ENCODE measurements at places on chromosomes 3 and 15.

- no peak for DNase-seq
Observed at GRCh38 chr3:140176526-140176925, 241.5 kb downstream of the CLSTN2 start.

DNA sequence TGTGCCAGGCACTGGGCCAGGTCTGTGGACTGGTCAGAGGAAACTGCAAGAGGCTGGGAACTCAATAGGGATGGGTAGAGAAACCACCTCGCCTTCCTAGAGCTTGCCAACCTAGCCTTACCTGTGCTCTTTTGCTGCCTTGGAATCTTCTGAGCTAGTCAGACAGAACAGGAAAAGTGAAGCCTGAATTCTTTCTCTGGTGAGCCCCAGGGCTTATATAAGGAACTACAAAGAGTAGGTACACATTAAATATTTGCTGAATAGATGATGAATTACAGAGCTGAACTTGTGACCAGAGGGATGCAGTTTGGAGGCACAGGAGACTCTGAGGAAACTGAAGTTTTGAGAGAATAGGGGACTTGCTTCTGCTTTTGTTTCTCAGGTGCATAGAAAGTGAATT is 15.6 kb upstream of the FBXW12 start:
- DNase-seq = no peak

DNA sequence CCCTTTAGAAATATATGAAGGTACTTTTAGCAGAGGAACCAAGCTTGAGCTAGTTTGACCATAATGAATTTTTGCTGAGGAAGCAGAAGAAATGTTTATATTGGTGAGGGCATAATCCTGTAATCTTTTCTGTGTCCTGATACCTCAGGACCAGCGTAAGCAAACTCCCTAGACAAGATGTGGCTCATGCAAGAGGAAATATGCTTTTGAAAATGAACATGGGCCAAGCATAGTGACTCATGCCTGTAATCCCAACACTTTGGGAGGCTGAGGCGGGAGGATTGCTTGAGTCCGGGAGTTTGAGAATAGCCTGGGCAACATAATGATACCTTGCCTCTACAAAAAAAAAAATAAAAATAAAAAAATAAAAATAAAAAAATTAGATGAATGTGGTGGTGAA is 78.5 kb downstream of the PPARG start:
- DNase-seq = no peak

DNA sequence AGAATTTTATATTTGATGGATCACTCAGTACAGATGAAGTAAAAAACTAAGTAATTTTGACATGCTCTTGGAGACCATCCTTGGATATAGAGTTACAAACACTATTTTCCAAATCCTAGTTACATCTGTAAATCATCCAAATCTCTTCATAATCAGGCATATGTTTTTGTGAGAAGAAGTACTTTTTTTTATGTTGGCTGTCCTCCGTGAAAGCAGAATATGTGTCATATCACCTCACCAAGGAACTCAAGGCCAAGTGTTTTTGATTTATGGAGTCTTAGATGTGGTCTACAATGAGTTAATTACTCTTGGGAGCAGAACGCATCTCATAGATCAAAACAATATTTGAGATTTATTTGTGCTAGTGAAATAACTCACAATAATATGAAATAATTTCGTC is 416.5 kb upstream of the TGFBR2 start:
- DNase-seq = no peak

- no peak for DNase-seq
Observed at GRCh38 chr15:75639191-75639708, 774 bp downstream of the IMP3 start.

- DNase-seq = no peak
Observed at GRCh38 chr15:79520654-79521053, 88.5 kb downstream of the MINAR1 start.

GRCh38 chr3:18411541-18411940 is 13.6 kb downstream of the SATB1 start:
- no peak for DNase-seq

- no peak for DNase-seq
Observed at GRCh38 chr3:171900446-171900845, 57.3 kb downstream of the TMEM212 start.

GRCh38 chr15:78264304-78265136 is at the start of gene DNAJA4:
DNAJA4 (plus strand) TSS chr15:78264562; CDS start chr15:78264764, 202 bp downstream.
- DNase-seq = no peak

GRCh38 chr15:48785195-48785594 is 25.7 kb downstream of the CEP152 start:
- DNase-seq = no peak

DNA sequence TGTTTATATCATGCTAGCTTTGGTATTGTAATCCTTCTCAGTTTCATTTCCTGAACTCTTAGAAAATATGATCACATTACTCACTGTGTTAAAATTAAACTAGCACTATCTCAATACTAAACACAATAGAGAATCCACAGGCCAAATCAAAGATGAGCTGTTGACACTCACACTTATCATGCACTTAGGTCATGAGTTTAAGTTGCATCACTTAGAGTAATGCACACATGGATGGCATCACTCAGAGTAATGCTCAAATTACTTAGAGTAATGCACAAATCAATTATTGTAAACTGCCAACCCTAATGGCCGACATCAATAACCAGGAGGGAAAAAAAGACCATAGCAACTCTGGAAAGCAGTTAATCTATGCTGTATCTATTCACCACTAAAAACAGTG is 40.0 kb upstream of the MCF2L2 start:
- no peak for DNase-seq

DNA sequence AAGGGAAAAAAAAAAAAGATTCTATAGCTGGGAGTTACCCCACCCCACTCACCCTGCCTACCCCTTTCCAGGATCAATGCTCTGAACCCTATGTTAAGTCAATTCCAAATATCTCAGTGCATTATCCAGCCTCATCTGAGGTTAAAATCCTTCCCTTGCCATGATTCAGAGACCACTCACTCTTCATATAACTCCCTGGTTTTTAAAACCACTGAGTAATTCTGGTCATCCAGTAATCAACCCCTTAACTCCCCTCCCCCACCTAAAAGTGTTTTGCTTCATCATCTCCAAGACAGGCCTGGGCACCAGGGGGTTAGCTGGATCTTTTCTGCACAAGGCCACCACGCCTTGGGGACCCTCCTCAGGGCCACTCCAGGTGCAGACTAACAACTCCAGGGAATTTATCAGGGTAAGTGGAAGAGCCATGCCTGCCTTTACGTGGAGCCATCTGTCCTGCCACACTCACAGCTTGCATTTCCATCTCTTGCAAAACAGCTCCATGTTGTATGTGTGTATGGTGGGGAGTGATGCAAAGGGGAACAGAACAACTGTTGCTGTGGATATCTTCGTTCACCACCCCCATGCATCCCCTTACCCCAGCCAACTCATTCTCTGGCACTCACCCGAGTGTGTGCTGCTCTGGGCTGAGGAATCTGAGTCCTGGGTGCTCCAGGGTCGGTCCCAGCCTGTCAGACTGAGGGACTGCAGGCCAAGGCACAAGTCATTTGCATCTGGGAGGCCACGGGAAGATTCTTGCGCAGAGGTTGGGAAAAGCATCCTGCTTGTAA is 30.7 kb upstream of the RPS17 start:
- DNase-seq = no peak

- DNase-seq = no peak
Observed at GRCh38 chr3:188200481-188200880, 46.5 kb downstream of the LPP start.

- no peak for DNase-seq
Observed at GRCh38 chr3:100083209-100083608, 31.1 kb downstream of the FILIP1L start.

DNA sequence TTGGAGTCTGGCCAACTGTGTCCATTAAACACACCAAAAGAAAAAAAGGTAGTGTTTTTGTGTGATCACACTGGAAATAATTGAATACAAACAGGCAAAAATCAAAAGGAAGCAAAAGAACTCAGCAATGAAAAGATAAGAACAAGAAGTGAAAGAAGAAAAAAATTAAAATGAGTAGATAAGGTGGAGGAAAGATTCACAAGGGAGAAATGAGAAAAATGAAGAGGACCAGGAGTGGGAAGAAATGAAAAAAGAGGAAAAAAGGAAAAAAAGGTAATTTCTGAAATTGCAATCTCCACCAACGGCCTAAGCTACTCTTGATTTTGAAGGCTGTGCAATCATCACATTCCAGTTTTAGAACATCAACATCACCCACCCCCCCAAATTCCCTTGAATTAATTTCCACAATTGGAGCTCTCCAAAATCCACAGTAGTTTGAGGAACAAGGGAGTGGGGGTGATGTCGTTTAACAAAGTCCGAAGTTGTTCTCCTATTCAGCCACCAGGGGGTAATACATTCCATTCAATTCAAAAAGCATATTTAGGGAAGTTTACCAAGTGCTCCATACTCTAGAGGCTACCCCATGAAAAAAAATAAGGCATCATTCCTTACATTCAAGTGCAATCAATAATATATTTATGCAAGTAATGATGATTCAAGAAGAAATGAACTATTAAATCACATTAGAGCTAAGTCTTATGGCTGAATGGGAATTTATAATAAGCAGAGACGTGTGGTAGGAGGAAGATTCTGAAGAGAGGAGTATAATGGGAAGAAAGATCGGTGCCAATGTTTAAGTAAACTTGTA is 37.4 kb downstream of the ZNF860 start:
- peak; percentile 54 for DNase-seq

DNA sequence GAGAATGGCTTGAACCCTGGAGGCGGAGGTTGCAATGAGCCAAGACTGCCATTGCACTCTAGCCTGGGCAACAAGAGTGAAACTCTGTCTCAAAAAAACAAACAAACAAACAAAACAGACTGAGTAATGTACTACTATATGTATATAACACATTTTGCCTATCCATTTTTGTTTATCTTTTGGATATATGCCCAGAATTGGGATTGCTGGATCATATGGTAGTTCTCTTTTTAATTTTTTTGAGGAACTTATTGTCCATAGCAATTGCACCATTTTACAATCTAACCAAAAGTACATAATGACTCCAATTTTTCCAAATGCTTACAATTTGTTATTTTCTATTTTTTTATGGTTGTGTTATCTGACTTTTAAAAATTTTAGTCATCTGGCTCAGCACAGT is 47.3 kb downstream of the GMPS start:
- no peak for DNase-seq

DNA sequence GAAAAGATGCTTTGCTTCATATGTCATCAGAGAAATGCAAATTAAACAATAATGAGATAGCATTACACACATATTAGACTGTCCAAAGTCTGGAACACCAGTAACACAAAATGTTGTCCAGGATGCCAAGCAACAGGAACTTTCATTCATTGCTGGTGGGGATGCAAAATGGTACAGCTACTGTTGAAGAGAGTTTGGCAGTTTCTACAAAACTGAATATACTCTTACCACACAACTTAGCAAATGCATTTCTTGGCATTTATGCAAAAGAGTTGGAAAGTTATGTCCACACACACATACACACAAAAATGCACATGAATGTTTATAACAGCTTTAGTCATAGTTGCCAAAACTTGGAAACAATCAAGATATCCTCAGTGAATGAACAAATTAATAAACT is 195.2 kb upstream of the MME start:
- no peak for DNase-seq

DNA sequence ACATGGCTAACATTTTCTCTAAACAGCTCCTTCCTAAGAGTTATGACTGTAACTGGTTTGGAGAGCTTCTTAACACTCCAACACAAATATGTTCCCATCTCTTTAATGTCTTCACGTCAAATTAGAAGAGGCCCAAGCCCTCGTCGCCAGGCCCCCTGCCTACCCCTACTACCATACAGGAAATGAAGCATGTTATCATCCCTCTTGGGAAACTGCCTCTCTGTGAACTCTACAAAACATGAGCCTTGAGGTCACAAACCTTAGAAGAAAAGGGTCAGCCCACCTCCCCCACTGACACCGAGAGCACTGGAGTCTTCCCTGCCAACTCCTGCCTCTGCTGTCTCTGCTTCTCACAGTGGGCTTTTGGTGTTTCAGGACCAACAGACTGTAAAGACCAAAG is 243.1 kb upstream of the STT3B start:
- DNase-seq = no peak

- DNase-seq = no peak
Observed at GRCh38 chr3:40980467-40980866, 218.8 kb upstream of the CTNNB1 start.

DNA sequence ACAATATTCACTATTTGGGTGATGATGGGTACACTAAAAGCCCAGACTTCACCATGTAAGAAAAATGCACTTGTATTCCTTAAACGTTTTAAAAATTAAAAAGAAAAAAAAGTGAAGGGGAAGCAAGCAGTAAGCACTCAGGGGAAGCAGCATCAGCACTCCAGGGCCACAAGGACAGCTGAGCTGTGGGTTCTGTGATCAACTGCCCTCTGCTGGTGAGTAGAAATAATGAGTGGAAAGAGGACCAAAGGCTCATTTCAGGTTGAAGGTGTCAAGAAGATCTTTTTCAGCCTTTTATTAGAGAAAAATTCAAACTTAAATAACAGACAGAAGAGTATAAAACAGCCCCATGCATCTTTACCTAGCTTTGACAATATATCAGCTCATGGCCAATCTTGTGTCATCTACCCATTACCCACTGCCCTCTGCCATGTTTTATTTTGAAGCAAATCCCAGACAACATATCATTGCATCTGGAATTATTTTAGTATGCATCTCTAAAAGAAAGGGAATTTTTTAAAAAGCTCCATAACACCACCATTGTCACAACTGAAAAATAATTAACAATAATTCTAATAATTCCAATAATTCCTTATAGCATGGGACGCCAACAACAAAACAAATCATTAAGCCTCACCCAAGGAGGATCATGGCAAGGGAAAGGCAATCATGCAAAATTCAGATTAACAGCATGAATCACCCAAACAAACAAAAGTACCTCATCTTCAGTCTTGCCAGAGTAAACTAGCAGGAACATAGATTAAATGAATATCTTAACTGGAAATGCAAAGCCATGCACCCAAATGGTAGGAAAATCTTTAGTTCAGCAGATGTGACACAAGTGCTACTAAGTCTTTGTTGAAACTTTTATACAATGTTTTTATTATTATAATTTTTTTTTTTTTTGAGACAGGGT is 42.5 kb downstream of the TAMM41 start:
- DNase-seq = peak; percentile 61
